ENCODE measurements at places on chromosomes 16 and 17.

GRCh38 chr16:88941913-88942909 is 34.8 kb downstream of the CBFA2T3 start:
- DNase-seq, result peak; percentile 70

DNA sequence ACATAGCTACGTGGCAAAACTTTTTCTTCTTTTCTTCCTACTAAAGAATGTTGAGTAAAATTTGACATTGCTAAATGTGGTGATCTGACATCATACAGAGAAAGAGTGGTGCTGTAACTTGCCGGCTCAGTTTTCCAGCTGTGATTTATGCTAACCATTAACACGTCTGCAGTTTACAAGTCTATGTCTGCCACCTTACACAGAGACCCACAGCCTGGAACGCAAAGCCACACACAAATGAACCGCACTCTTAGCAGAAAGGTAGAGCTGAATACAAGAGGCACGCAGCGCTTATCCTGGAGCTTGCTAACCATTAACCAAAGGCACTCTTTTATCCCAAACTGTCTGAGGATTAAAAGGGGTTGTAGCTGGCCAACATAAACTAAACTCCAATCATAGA is 31.9 kb downstream of the CACNG1 start:
- no peak for DNase-seq

DNA sequence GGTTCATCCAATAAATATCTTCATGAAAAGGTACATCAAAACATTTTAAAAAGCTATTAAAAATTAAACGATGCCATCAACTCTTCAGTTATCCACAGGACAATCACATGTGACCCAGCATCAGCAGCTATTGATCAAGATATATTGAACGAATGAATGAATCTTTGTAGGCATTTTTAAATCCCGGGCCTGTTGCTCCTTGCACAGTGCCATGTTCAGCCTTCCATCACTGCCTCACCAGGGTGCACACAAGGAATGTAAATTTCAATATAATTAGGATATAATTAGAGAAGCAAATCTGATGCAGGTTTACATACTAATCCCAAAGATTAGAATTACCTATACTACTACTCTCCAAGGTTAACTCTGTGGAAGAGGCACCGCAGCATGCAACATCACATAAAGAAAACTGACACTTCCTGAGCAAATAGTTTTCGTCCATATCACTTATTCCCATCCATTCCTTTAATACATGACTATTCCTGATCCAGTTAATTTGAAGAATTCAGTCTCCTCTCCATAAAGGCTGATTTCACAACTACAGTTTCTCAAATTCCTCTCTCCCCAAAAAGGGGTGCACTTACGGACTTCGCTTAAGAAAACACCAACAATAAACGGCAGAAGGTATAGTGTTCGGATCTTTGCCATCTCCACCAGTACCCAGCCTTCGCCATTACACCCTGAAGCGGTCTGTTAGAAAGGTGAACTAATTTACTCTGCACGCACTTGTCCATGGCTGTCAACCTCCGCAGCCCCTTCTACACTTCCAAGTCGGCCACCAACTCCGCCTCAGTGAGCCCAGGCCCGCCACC is 938 bp downstream of the NCOR1 start:
- DNase-seq, result no peak

DNA sequence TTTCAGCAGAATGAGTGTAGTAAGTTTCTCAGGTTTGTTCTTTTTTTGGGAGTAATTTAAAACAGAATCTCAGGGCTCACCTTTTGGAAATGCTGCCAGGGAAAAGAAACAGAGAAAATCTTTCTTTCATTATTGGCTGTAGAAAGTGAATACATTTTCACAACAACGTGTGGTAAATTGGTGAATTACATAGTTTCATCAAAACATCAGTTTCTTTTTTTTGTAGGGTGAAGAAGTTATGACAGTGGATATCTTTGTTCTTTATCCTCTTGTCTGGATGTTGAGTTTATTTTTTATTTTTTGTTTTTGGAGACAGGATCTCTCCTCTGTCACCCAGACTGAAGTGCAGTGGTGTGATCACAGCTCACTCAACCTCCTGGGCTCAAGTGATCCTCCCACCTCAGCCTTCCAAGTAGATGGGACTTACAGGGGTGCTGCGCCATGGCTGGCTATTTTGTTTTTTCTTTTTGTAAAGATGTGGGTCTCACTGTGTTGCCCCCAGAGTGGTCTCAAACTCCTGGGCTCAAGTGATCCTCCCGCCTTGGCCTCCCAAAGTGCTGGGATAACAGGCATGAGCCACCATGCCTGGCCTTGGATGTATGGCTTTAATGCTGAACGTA is 2.4 kb downstream of the ZNF267 start:
- no peak for DNase-seq

- DNase-seq, result no peak
Observed at GRCh38 chr17:10821054-10821453, 16.8 kb downstream of the PIRT start.

GRCh38 chr17:49583889-49584288 is 8.2 kb downstream of the NXPH3 start:
- DNase-seq, result no peak

DNA sequence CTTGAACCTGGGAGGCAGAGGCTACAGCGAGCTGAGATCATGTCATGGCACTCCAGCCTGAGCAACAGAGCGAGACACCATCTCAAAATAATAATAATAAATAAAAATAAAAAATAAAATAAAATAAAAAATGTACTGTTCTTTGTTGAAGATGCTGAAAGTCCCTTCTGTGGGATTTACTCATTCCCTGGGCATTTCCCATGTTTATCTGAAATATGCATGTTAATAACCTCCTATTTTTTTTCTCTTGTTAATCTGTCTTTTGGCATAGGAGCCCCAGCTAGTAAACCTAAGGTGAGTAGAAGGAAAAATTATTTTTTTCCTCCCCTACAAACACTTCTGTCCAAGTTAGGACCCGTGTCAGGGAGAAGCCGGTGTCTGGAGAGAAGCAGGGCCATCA is 34.4 kb downstream of the TMEM92 start:
- no peak for DNase-seq

GRCh38 chr16:85735225-85735635 is 15.7 kb downstream of the C16orf74 start:
- DNase-seq, result no peak

DNA sequence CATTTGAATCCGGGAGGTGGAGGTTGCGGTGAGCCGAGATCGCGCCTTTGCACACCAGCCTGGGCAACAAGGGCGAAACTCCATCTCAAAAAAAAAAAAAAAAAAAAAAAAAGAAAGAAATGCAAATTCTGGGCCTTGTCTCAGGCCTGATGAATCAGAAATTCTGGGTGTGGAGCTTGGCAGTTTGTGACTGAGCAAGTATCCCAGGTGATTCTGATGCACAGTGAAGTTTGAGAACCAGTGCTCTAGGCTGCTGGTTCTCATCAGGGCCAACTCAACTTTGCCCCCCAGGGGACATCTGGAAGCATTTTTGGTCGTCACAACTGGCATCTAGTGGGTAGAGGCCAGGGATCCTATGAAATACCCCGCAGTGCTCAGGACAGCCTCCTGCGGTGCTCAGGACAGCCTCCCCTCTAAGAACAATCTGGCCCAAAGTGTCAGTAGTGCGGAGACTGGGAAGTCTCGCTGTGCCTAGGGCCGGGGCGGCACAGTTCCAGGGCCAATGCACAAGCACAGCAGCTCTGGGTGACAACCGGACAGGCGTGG is 55.9 kb downstream of the SDK2 start:
- DNase-seq, result no peak

DNA sequence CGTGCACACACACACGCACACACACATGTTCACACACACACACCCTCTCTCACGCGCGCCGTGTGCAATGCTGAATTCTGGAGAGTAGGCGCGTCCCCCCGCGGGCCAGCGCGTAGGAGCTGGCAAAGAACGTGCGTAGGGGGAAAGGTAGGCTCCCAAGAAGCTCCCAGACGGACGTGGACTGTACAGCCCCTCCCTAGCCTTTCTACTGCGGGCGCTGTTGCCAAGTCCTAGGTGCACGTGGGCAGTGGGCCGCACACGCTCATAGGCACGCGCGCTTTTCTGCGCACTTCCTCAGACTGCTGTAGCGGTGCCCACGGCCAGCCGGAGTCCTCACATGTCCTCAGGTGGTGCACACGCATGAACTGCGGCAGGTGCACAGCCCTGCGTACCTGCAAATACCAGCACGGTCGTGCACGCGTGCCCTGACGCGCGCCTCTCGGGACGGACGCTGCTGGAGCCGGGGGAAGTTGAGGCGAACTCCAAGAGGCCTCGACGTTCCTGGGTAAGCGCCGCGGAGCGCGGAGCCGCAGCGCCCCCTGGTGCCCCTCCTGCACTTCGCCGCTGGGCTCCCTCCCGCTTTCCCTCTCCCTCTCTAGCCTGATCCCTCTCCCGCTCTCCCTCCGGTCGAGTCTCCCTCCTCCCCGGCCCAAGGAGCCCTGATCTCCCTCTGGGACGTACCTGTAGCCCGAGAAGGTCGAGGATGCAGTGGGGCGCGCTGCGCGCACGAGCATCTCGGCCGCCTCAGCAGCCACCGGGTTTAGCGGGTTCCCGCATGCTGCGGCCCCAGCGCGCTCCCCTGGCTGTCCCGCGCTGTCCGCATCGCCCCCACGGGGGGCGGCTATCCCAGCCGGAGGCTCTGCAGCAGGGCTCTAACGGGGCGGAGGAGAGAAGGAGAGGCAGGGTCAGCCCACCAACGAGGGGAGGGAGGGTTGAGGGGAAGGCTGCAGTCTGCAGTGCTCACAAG is 749 bp downstream of the GRIN2A start:
- DNase-seq, result peak; percentile 55

GRCh38 chr17:29555840-29556239 is 11.0 kb downstream of the ABHD15 start:
- DNase-seq, result no peak

GRCh38 chr17:71709946-71710345 is 410.9 kb upstream of the SOX9 start:
- DNase-seq, result no peak

GRCh38 chr16:84884596-84885341 is 65.0 kb downstream of the CRISPLD2 start:
- no peak for DNase-seq

DNA sequence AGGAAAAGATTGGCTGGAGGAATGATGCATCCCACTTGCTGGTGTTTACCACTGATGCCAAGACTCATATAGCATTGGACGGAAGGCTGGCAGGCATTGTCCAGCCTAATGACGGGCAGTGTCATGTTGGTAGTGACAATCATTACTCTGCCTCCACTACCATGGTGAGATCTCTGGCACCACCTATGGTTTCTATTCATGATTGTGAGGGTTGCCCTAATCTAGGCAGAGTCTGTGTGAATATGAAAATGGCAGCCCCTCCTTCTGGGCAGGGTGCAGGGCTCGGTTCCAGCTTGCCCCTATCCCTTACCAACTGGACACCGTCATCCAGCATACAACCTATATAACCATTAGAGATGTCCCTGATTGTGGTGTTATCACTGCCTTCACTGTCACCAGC is 33.4 kb downstream of the ITGB3 start:
- no peak for DNase-seq

GRCh38 chr17:40014375-40014980 is 762 bp upstream of the CSF3 start:
- no peak for DNase-seq

DNA sequence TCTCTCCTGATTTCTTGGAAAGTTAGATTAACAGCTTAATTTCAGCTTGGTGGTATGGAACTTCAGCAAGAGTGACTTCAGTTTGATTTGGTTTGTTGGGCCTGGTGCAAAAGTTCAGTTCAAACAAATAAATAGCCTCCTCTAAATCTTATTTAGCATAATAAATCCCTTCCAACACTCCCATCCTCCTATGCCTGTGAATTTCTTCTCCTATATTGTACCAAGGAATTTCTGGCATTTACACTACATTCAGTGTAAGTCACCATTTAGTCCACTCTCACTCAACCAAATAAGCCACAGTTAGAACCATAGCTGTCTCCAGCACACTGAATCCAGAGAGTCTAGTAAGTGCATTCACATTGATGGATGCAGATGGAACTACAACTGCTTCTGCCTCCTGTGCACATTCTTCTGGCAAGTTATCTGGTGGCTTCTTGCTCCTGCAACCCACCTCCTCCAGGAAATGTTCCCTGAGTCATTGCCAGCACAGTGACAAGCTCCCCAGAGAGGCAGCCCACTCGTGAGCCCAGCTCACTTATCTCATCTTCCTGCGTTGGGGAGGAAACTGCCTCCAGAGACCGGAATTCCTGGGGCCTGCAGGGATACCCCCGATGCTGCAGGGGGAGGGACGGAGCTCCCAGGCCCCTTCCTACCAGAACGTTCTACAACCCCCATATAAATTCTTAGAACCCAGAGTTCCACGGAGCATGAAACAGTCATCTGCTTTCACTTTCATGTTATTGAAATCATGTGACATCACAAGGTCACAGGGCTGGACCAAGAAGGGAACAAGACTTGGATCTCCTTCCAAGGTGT is 318.3 kb downstream of the PHKB start:
- DNase-seq, result peak; percentile 3

DNA sequence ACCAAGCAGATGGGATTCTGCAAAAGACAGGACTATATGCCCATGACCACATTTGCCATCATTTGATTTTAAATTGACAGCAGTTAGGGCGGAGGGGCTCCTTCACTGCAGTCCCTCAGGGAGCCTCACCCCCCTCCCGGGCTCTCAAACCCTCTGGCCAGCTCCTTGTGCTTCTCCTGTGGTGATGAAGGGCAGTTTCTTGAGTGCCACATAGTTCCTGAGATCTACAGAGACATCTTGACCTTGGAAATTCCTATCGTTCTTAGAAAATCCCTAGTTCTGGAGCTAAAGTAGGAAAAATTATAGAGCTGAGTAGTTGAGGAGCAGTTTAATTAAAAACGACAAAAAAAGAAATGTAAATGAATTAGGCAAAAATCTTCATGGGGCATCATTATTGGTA is 231.5 kb downstream of the CCDC182 start:
- no peak for DNase-seq

DNA sequence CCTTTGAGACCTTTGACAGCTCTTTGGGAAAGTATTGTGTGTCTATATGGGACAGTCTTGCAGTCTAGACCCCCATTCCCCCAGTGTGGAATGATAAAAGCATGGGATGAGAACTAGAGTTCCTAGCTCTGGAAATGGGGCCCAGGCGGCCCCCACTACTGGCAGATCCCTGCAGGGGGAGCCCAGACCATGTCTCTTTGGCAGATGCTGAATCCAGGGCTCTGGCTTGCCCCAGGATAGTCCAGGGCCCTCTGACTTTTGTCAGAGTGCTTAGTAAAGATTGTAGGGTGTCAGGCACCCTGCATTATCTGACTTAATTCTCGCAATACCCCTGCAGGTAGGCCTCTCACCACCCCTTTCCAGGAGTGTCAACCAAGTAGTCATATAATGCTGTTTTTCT is 8.3 kb downstream of the ALKBH5 start:
- no peak for DNase-seq

DNA sequence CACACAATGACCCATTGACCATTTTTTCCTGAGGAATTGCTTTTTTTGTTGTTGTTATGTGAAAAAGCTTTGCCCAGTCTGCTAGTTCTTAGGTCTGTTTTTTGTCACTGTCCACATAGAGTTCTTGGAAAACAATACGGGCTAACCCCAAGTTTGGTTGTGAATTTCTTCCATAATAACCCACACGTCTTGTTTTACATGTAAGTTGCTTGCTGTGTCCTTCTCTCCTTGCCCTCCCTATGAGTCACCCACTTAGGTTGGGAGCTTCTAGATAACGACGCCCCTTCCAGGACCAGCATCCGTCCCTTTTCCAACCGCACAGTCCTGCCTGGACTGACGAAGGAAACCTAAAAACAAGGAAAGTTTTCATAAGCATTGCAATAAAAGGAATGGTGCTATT is 175.3 kb upstream of the HS3ST3A1 start:
- DNase-seq, result no peak
